ENCODE measurements at places on chromosomes 12 and 14. TPM values are rescaled to one million over a fixed set of nuclear protein-coding genes. Genes with fewer than 3 reads are reported as not detected.

DNA sequence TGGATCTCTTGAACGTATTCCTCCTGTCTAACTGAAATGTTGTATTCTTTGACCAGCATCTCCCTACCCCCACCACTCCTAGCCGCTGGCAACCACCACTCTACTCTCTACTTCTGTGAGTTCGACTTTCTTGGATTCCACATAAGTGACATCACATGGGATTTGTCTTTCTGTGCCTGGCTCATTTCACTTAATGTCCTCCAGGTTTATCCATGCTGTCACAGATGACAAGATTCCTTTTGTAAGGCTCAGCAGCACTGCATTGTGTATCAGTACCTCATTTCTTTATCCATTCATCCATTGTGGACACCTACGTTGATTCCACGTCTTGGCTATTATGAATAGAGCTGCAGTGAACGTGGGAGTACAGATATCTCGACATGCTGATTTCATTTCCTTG, 10.5 kb downstream of the PRKAB1 start:
- DNase-seq, result no peak

DNA sequence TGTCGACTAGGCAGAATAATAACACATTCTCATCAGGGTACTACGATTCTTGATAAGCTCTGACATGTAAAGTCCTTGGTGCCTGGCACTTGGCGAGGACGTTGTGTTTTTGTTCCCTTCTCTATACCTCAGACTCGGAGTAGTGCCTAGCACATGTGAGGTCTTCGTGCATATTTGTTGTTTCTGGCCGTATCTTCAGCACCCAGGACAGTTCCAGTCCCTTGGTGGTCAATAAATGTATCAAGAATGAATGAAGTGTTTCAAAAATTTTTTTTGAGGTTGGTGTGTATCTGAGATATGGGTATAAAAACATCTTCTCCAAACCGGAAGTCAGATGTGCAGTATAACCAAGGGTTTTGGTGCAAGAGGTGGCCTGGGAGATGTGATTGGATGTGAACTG, 198.2 kb downstream of the AACS start:
- DNase-seq, result no peak

DNA sequence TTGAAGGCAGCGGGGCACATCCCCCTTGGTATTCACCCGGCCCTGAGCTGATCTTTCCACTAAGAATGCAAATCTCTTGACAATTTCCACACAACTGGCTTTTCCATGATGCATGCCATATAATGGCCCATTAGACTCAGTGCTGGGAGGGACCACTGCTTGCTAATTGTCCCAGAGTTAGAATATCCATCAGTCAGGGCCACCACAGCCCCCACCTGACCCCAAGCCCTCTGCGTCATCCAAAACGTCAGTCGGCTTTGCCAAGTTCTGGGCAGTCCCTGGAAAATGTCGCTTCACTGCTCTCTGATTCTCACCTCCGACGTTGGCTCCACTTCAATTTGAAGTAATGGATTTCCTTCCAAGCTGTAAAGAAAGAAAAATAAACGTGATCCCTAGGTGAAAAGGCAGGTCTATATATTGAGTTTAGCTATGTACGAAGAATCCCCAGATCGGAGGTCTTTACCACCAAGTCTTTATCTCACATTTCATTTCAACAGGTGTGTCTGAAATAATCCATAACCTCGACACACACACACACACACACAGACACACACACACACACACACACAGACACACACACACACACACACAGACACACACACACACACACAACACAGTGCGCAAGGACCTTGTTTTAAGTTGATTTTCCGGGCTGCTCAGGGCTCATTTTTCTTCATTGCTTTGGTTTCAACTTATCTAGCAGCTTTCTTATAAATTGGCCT, 165.5 kb upstream of the NOS1 start:
- no peak for DNase-seq

The TTC9 gene
- 0.70 TPM for total RNA-seq

DNA sequence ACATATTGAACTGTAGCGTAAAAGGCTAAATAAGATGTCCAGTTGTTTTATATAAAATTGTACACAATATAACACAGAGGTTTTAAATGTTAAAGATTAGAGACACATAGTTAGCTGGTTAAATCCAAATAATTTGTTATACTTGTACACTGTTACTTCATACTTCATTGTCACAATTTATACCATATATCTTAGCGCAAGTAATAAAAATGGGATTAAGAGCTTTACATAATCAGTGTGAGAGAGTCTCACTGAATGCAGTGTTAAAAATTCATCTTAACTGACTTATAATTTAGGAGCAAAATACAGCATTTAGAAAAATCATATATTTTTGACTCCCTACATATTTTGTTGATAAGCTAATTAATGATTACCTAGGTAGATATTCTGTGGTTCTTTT, 36.1 kb downstream of the LRFN5 start:
- DNase-seq, result no peak

All from Right ventricle myocardium inferior (tissue), 1 donor.